ENCODE measurements at places on chromosomes 12 and 14.

DNA sequence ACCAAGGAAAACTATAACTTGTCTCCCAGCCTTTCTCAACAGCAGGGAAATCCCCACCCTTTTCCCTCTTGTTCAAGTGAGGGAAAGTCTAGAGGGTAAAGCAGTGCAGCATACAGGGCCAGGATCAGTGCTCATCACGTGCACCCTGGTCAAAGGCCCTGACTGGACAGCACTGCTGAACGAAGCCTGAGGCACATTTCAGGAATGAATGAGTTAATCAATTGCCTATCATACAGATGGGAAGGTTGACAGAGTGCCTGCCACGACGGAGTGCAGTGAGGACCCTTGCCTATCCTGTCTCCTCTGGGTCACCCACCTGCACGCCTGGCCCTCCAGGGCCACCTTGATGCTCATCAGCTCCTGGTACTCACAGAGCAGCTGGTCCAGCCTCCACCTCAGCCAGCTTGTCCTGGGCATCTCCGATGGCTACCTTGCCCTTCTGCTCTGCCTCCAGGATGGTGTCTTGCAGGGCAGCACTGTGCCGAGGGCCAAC lies 11.7 kb upstream of the KRT73 start:
- no peak for DNase-seq

DNA sequence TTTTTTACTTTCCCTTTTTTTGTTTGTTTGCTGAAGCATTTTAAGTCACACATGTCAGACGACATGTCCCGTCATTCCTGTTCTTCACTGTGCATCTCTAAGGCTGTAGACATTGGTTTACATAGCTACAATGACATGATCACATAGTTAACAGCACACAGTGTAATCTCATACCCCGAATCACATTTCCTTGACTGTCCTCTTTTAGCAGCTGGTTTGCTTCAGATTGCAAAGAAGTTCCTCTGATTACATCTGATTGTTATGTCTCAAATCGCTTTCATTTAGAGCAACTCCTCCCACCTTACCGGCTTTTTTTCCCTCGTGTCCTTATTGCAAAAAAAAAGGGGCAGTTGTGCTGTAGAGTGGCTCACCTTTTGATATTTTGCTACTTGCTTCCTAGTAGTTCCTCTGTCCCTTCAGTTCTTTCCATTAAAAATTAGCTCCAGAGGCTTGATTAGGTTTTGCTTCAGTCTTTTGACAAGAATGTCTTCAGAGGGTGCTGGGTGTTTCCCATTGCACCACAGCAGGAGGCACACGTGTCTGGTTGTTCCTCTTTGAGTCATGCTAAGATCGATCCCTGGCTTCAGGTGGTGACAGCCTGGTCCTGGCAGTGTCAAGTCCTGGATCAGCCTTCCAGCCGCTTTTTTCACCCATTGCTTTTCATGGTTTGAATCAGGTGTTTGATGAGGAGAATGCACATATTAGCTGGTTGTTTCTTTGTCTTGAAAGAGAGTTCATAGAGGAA lies 35.0 kb downstream of the ZNF664 start:
- no peak for DNase-seq

- DNase-seq = no peak
These were observed 375 bp downstream of the AJUBA start for GRCh38 chr14:22981876-22982476.

- DNase-seq = no peak
These were observed 7.0 kb downstream of the RTL1 start for GRCh38 chr14:100896369-100897060.

DNA sequence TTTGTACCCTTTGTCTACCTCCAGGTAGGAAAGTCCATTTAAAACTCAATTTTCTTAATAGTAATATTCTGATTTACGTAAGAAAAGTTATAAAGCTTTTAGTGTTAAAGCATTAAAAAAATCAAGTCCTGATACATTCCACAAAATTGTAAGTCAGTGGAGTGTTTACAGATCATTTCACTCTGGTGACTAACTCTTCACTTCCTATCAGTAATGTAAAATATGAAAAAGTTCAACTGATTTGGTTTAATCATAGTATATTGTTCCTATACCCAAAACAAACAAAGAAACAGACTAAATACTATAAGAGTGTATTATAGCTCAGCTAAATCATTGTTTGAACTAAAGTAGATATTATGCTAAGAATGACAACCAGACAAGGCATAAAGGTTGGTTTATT lies 85.9 kb downstream of the VEZT start:
- no peak for DNase-seq

DNA sequence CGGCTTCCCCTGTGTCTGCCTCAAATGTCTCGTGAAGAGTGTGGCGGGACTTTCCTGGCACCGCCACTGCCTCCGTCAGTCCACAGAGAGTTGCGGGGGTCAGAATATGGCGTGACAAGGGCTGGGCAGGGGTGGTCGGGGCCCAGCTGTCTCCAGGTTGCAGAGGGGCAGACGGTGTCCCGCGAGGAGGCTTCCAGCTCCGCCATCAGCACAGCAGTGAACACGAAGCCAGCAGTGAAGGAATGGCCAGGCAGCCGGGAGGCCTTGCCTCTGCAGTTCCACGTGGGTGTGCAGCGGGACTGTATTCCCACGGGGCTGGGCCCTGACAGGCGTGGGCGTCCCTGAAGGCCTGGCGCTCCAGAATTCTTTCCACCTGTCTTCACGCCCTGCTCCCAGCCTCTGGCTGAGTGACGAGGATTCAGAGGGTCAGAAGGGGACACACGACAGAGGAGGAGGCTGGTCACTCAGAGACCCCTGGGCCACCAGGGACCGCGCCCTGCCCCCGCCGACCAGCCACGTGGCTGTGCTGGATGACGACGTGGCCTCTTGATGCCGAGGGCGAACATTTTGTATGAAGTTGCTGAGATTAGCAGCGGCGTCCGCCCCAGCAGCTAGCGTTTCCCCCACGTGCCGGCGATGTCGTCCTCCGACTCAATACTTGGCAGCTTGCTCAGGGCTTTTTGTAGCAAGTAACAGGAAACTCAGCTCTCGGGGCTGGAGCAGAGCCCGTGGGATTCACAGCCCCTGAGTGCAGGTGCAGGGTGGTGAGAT lies 25.0 kb upstream of the GALNT9 start:
- DNase-seq = no peak

DNA sequence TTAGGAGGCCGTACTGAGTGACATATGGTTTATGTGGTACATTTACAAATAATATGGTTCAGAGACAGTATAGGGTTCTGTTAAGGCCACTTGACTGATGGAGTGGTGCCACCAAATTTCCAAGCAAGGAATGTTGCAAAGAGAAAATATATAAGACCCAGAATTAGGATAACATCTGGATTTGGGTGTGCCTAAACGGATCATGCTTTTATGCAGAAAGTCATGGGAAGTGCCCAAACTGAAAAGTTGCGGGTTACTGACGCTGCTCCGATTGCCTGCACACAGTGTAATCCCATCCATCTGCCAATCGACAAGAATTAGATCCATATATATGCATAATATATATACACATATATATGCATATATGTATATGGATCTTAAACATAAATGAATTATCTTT lies 138.4 kb upstream of the DCN start:
- DNase-seq = no peak

DNA sequence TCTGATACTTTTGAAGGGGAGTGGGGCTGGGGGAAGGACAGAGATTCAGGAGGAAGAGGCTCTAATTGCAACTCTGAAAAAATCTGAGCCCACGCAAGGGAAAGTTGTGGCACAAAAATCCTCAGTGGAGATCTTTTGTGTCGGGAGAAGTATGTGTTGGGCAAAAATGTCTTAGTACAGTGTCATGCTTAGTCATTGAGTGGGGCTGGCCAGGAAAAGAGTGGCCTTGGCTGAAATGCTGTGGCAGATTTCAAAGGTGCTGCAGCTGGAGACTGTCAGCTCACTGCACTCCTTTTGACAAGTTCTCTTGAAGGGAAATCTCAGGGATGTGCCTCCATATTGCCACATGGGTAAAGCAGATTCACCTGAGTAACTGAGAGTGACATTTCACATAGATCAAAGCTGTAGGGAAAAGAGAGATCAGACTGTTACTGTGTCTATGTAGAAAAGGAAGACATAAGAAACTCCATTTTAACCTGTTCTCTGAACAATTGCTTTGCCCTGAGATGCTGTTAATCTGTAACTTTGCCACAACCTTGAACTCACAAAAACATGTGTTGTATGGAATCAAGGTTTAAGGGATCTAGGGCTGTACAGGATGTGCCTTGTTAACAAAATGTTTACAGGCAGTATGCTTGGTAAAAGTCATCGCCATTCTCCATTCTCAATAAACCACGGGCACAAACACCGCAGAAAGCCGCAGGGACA lies 36.0 kb upstream of the GLIPR1 start:
- peak; percentile 56 for DNase-seq

DNA sequence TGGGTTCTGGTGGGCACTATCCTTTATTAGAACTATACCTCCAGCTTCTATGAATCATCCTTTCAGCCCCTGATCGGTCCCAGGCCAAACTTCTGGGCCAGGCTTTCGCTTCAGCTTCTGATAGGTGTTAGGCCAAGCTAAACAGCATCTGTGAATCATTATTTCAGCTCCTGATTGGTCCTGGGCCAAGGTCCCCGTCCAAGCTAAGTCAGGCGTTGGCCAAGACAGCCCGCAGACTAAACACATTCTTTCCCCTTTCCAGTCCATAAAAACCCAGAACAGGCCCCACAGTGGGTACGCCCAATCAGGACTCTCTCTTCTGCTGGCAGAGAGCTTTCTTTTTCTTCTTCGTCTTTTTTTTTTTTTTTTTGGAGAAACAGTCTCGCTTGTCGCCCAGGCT lies 1808.9 kb upstream of the SEL1L start:
- no peak for DNase-seq

DNA sequence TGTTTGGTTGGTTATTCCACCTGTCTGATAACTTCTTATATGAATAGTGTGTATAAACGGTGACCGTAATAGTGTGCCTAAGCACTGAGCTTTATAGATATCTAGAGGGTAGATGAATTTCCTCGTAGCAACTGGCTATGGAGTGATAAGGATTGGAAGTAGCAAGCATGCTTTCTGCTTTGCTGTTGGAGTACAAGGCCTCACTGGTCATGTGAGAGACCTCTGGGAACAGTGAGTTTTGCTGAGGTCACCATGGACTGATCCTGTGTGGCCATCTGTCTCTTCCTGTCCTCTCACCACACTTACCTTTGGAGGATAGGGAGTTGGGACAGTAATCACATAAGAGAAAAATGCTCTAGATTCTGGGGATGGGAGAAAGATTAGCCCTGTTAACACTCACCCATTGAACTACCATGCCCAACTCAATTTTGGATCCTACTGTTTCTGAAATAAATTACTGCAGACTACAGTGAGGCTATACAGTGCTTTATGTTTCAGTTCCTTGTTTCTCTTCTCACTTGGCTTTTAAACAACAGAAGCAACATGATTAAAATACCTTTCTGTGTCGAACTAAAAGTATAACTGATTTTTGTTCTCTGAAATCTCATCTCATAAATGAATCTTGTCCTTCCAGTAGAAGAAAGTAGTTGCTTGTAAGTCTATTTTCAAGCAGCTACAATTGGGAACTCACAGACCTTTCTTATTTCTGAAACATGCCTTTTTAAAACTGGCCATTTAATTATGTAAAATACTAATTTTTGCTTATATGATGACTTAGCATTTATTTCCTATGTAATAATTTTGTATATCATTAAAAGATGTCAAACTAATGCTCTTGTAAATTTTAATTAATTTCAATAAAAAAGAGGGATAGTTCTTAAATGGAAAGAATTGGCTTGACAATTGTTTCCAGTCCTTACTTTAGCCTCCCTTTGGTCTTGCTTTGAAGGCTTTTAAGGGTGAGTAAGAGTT lies 8.3 kb downstream of the TMX1 start:
- no peak for DNase-seq

GRCh38 chr12:113230315-113231234 lies 9.3 kb downstream of the TPCN1 start:
- no peak for DNase-seq

- no peak for DNase-seq
These were observed 265.0 kb downstream of the SSPN start for GRCh38 chr12:26460361-26460760.

GRCh38 chr14:74611650-74612349 lies at the start of gene LTBP2:
TSS of gene LTBP2 (minus strand) at chr14:74612237. CDS start at chr14:74611944, 293 bp downstream.
- DNase-seq = no peak

DNA sequence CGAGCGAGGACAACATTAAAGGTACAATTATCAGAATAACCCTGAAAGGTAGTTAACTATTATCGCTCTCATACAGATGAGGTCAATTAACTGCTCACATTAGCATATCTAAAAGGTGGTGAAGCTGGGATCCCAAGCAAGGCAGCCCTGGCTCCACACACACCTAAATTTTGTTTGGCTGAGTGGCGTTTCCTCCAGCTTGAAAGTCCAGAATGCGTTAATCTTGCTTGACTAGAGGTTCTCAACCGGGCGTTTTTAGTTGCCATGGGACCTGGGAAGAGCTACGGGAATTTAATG lies 531 bp downstream of the DLGAP5 start:
- no peak for DNase-seq

DNA sequence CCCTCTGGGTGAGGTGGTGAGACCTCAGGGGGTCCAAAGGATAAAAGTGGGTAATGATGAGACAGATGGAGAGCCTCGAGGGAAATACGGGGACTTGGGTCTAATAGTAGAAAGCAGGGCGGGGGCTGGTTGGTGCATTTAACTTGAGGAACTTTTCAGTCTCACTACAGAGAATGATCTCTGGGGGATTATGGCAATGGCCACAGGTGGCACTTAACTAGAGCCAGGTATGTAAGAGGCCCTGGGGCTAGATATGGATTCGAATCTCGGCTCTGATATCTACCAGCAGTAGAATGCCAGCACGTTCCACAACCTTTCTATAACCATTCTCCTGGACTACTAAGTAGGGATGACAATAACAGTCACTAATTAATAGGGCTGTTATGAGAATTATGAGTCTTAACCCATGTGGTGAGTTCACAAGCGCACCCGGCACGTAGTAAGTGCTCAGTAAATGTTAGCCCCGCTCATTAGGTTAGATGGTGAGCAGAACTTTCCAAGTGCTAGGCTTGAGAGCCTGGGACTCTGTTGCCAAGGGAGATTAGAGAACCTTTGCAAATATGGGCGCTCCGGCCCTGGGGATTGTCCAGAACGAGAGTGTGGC lies 888 bp upstream of the PLXNC1 start:
- DNase-seq = no peak

DNA sequence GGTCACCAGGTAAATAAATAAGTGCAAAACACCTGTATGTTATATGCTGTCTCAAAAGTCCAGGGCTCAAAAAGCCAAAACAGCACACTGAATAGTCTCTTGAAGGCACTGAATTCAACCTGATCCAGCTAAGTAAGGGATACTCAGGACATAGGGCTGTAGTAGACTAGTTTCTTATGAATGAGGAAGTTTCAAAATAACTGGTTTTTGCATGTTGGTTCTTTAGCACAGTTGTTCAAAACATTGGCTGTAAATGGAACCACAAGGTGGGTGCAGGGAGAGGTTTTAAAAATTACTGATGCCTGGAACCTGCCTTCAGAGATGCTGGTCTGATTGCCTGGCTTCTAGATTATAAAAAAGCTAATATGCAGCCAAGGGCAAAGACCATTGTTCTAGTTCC lies 34.1 kb downstream of the NDUFA12 start:
- no peak for DNase-seq

GRCh38 chr14:99260116-99260515 lies 11.9 kb downstream of the BCL11B start:
- DNase-seq = no peak
